ENCODE measurements at places on chromosomes 2 and 18.

GRCh38 chr2:95159690-95160449 is at the start of gene ZNF514:
Gene ZNF514 (minus strand): TSS chr2:95159848. CDS start chr2:95153253, 6,595 bp downstream.
- DNase-seq, result peak; percentile 81

DNA sequence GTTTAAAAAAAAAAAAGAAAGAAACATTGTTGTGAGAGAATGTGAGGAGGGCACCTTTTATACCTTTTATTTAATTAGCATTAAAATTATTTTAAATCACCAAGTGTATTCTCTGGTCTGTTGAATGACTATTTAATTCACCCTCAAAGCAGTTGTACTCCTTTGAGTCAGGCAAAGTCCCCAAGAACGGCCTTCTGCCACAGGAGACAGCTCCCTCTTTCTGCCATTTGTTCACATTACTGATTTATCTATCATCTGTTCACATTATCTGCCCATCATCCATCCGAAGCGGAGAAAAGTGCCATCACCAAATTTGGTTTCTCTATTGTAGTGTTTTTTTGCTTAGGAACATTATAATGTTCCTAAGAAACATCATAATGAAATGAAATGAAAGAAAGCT is 240.7 kb upstream of the DPP10 start:
- no peak for DNase-seq

GRCh38 chr2:160305081-160305750 is 105.1 kb upstream of the ITGB6 start:
- DNase-seq, result no peak

DNA sequence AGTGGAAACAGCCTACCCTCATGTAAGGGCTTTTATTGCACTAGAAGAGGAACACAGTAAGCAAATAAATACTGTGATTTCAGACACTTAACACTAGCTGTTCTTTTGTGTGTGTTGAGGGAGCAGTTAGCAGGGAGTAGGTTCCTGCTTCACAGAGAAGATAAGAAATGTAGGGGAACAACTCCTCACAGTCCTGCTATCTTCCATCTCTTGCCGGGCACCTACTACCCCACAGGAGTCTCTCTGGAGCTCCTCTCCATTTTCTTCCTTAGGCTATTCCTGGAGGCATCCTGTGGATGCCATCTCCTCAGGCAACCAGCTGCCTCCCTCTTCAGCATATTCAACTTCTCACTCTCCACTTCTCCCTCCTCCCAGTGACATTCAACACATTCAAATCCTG is 145.0 kb downstream of the SRBD1 start:
- DNase-seq, result no peak

- DNase-seq, result no peak
These were observed 41.9 kb downstream of the CDC42EP3 start for GRCh38 chr2:37629529-37629928.

DNA sequence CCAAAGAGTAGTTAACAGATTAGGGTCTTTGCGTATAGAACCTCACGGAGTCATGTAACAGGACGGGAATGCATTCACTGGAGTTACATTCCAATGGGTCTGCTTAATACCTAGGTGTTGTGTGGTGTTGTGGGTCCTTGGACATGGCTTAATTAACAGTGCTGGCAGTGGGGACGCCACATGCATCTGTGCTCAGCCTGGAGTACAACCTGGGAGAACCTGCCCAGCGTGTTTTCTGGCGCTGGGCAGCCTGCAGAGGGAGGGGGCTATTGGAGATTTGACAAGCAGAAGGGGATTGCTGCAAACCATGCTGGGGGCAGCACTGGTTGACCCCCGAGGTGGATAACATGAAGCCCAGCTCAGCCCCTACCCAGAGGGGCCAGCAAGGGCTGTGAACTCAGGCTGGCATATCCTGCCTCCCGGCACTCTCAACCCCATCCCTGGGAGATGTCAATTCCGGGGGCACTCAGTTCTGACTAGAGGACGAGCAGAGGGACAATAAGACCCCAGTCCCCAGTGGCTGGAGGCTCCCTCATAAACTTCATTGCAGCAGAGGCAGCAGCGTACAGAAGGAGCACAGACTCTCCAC is 29.3 kb upstream of the COPS8 start:
- no peak for DNase-seq

DNA sequence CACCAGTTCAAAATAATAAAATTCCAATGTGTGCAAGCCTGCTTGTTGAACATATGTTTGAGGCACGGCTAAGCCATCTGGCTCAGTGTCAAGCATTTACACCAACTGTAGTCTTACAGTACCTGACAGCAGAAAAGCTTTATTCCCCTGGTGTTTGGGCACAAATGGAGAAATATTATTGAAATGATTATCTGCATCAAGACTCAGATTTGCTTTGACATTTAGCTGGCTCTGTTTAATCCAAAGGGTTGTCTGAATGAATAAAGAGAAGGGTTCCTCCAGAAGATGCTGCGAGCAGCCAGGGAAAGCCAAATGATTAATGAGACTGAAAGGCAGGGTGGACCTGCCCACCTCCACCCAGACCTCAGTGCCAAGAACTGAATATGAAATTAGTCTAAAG is 393.2 kb upstream of the GALNT5 start:
- DNase-seq, result no peak

GRCh38 chr2:69464575-69464974 is 27.3 kb upstream of the NFU1 start:
- no peak for DNase-seq

- no peak for DNase-seq
These were observed 2.5 kb upstream of the HS6ST1 start for GRCh38 chr2:128320906-128321771.

Measured in CD4-positive, alpha-beta T cell treated with Interferon gamma for 1 hour (primary cell).